ENCODE measurements at places on chromosomes 3 and 15.

DNA sequence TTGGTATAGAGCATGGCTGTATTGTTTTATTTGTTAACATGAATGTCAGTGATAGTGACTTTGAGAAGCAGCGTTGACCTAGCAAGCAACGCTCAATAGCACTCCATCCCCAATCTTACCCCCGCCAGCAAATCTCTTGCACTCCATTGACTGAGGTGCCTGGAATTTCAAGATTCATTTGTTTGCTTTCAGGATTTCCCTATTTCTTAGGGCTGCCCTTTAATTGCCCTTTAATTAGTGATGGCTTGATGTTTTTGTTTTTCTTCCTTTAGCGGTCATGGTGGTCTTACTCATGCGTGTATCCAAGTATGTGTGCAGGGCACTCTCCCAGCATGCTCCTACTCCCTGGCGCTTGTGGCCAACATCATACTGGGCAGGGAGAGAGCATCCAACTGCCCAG, 216.8 kb upstream of the TBL1XR1 start:
- no peak for DNase-seq

GRCh38 chr15:101641894-101642293, 10.3 kb downstream of the TM2D3 start:
- DNase-seq, result peak; percentile 21

GRCh38 chr3:52298149-52299098, 10.8 kb downstream of the GLYCTK start:
- DNase-seq, result no peak

GRCh38 chr15:58043192-58043903, 22.2 kb downstream of the ALDH1A2 start:
- DNase-seq, result no peak

GRCh38 chr3:89932882-89933281, 825.5 kb downstream of the EPHA3 start:
- no peak for DNase-seq

GRCh38 chr3:45693941-45694521, 4.8 kb downstream of the SACM1L start:
- peak; percentile 54 for DNase-seq

GRCh38 chr3:67685499-67685898, 31.1 kb upstream of the SUCLG2 start:
- no peak for DNase-seq

DNA sequence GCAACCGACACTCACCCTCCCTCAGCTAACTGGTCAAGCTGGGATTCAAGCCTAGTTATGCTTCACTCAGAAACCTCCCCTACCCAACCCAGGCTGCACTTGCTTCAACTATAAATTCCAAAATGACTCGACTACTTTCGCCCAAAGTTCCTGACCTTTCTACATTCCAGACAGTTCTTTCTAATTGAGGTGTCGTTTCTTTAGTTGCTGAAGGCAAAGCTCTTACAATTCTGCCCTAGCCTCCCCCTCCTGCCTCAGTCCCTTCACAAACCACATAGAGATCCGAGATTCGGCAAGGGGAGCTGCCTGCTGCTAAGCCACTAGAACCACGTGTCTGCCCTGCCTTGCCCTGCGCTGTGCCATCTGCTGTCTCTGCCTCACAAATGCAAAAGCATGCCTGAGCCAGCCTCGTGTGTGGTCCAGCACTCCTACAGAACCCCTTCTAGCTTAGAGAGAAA, 74.7 kb upstream of the SH3GL3 start:
- no peak for DNase-seq

- DNase-seq, result no peak
Observed at GRCh38 chr15:75821786-75822345, 21.4 kb upstream of the UBE2Q2 start.

DNA sequence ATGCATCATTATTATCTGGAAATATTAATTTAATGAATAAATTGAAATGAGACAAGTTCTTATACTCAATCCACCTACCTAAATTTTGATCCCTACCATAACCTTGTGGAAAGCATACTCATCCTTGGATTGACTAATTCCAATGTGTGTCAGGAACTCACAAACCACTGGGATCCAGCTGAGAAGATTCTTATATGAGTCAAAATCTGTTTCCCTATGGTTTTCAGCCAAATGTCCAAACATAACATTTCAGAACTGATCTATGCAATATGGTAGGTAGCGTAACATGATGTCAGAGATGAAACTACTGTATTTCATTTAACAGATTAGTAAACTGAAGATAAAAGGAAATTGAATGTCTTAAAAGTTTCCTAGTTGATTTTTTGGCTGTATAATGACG, 250.0 kb downstream of the PLOD2 start:
- DNase-seq, result no peak

DNA sequence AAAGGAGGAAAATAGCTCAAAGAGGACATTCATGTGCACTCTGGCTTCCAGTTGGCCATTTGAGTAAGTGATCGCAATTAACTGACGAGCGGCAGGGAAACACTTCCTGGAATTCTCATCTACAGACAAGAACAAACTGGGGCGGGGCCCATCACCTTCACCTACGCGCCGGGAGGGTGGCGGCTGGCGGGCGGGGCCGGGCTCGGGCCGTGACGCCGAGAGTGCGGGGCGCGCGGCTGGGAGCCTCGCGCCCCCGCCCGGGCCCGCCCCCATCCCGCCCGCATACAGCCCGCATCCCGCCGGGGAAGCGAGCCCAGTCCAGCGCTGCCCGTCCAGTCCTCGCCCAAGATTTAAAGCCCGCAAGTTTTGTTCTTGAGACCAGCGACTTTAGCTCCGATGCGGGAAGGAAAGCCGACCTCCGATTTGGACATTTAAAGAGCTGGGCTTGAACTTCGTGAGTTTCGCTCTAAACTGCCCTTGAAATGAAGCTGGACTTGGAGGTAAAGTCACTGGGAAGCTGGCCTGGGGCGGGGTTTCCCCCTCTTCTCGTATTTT, at the start of gene B3GNT5:
Gene B3GNT5, plus strand, starts transcription at position 281 of the 555 bp plus-strand sequence. CDS start 16,546 bp downstream, outside the sequence.
- DNase-seq, result no peak

- DNase-seq, result no peak
Observed at GRCh38 chr15:31867536-31868442, 162.5 kb upstream of the CHRNA7 start.

DNA sequence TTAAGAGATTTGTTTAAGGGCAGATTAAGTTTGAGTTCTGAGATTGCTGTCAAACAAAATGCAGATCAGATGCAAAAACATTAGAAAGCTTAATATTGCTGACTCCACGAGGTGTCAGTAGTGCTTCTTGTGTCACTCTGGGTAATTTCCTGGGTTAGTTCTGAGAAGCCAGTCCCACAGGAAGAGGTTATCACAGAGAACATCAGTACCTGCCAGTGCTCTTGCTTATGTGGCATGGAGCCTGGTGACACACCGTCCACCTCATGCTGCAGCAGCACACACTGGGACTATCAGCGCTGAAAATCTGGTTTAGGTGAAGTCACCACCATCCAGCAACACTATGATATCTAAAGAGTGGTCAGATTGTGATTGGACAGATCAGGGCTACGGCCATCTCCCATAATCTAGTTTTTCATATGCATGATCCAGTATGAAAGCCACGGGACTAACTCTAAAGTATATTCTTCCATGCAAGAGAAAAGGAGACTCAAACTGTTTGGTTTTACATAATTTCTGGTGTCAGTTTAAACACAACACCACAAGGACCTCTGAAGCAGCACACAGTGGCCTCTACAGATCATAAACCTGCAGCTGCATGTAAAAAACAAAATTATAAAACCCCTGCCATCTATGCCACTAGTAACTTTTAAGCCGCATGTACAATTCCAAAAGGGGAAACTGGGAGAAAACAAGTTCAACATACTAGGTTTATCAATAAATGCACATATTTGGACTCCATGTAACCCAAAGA, 36.1 kb upstream of the MYO5C start:
- DNase-seq, result peak; percentile 18

DNA sequence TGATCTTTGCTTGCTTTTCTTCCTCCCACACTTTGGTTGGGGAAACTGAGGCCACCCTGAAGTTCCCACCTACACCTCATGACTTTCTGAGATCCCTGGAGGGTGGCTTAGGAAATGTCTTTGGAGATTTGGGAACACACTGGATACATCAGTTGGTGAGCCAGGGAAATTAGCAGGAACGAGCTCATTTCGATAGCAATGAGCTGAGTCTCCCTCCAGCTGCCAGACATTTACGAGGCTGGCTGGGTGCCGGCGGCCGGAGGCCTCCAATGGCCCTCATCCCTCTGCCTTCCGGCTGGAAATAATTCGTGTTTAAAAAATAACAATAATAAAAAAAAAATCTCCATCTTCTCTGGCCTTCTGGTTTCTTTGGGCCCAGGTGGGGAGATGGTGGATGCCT, 38.8 kb downstream of the SMAD6 start:
- DNase-seq, result no peak

- no peak for DNase-seq
Observed at GRCh38 chr3:157379525-157380140, 57.0 kb upstream of the PTX3 start.

DNA sequence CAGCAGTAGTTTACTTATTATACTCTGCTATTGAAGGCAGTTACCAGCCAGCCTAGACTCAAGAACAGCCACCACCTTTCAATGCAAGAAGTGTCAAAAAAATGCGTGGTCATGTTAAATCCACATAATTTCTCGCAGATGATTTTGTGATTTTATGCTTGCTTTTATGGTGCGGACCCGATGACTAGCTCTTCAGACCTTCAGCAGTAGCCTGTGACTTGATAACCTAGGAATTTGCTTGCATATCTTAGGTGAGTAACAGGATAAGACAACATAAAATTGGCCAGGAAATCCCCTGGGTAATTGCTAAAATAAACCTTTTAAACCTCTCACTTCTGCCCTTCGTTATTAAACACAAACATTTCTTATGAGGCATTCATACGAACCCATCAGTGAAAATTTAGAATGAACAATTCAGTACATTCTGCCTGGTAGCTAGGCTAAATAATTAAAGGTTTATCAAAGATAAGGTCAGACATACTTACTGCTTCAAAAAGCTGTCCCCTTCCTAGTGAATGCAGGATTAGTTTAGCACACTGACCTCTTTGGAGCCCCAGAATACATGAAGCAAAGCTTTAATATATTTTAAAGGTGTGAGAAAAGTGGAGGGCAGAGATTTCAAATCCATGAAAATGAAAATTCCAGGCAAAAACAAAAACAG, 798.8 kb downstream of the OTOL1 start:
- no peak for DNase-seq

DNA sequence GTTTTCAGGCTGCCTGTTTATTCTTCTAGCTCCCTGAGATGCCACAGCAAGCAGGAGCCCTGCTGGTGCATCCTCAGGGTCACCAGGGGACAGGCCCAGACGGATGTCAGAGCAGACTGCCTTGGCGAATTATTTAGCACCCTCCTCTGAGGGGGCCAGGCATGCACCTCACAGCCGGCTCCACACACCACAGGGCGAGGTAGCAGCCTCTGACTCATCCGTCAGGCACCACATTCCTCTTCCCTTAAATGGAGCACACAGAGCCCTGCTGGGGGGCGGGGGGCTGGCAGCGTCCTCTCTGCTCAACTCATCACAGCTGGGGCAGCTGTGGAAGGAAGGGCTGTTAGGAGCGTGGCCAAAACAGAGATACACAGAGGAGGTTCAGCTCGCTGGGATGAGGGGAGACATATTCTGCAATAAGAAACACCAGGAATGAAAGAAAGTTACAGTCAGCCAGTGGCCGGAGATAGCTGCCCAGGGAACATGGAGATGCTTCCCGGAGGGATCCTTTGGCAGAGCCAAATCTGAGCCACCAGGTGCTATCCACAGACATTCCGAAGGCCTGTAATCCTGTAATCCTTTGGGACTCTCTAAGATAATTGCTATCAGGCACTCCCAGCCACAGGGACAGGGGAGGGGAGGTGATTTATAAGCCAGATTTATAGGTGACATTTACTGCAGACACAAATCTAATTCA, 13.9 kb upstream of the PRICKLE2 start:
- DNase-seq, result no peak

GRCh38 chr15:33370623-33371020, 59.9 kb downstream of the RYR3 start:
- DNase-seq, result no peak

DNA sequence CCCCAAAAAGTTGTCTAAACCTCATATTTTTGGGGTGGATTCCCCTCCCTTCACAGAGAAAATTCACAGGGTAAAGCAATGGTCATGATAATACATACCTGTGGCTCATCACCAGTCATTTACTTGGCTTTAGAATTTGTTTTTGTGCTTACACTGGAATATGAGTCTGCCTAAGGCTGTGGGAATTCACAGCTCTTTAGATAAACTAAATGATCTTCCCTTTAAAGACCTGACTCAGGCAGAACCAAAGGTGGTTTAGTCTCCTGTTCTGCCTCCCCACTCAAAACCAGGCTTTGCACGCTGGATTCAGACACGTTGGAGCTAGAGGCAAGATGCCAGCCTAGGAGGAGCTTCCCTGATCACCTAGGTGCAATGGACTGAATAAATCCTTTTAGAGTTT, 40.3 kb upstream of the BNC1 start:
- no peak for DNase-seq

DNA sequence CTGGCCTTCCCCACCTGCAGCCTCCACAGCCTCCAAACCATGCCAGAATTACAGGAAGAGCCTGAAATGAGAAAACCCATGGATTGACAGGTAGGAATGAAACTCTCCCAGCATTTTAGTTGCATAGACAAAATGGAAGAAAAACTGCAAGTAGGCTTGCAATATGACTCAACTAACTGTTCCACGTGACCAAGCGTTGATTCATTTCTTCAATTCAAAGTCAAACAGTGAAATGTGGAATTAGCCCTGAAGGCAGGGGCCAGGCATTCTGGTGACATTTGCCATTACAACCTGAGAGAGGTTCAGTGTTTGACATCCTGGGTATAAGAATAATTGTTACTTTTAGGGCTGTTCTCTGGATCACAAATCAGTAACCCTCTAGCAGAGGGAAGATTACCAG, 676.5 kb upstream of the CFAP20DC start:
- DNase-seq, result no peak

- no peak for DNase-seq
Observed at GRCh38 chr3:165918657-165918979, 81.4 kb upstream of the BCHE start.

GRCh38 chr3:145812391-145812790, 348.6 kb downstream of the PLOD2 start:
- DNase-seq, result no peak

GRCh38 chr3:159631226-159631625, 357.4 kb upstream of the IL12A start:
- DNase-seq, result no peak

- DNase-seq, result no peak
Observed at GRCh38 chr3:168081171-168081771, 14.5 kb downstream of the GOLIM4 start.

DNA sequence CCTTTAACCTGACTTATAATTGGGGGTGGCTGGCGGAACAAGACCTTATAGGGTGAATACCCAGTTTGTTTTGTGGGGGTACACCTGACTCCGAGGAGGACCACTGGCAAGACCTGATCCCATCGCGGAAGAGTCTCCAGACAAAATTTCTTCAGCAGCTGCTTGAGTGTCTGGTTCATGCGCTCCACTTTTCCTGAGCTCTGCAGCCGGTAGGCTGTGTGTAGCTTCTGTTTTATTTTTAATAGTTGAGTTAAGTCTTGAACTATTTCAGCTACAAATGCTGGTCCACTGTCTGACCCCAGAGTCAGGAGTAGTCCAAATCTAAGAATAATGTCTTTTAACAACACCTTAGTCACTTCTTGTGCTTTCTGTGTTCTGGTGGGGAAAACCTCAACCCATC, 21.2 kb upstream of the NOX5 start:
- no peak for DNase-seq
